CD4-positive, alpha-beta T cell treated with Interleukin-6 at 100 ng/mL for 8 hours (primary cell): ENCODE measurements at places on chromosomes 6 and 20.
A peak's percentile ranks its signal among the peaks of the same experiment; 100 is the strongest.

GRCh38 chr6:158410784-158411183, 98.5 kb downstream of the TULP4 start:
- no peak for DNase-seq

DNA sequence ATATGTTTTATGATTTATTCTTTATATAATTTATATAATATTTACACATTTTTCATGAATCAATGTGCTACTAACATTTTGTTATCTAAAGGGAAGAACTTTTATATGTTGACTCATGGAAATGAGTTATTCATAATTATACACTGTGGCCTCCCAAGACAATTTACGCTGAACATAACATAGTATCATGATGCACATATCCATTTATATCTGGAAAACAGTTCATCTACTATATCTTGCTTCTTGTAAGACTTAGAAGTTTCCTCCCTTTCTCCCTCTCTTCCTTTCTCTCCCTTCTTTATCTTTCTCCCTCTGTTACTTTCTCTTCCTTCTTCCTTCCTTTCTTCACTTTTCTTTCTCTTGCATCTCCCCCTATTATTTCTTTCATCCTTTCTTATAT, 1.1 kb upstream of the EYS start:
- DNase-seq, result no peak

GRCh38 chr6:35681298-35681697, 7.4 kb downstream of the FKBP5 start:
- DNase-seq, result no peak

- DNase-seq, result no peak
These were observed 272.0 kb downstream of the ZNF217 start for GRCh38 chr20:53321596-53321995.

DNA sequence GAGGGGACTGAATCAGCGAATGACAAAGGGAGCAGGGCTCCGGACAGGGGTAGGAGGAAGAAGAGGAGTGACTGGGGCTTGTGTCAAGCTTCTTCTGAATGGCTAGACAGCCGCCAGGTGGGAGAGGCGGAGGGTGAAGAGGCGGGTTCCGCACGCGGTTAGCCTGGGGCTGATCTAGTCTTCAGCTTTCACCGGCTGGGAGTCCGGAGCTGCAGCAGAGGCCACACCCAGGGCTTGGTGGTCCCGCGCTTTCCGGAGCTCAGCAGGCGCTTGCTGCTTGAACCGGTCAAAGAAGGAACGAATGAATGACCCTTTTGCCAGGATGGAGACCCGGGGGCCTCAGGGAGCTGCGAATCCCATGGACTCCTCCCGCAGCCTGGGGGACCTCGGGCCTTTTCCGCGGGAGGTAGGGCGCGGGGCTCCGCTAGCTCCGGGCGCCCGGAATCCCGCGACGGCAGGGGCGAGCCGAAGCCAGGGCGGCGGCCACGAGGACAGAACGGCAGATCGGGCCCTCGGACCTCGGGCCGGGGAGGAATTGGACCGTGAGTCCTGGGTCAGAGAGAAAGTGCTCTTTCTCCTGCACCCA, at the start of gene C6orf141:
C6orf141 (plus strand) TSS at position 177 of the 586 bp plus-strand sequence; CDS start at position 302, 125 bp downstream.
- no peak for DNase-seq

DNA sequence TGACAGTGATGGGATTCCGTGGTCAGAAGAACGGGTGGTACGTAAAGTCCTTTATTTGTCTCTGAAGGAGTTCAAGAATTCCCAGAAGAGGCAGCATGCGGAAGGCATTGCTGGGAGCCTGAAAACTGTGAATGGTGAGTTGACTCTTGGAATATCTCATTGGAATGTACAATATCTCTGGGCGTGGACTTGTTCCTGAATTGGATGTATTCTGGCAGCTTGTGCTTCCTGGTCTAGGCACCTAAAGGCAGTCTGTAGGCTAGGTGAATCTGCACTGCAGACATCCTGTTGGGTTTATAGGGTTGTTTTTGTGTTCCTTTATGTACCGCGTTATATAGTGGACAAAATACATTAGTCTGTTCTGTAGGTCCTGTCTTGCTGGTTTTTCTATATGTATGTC, 128.2 kb downstream of the JARID2 start:
- no peak for DNase-seq

DNA sequence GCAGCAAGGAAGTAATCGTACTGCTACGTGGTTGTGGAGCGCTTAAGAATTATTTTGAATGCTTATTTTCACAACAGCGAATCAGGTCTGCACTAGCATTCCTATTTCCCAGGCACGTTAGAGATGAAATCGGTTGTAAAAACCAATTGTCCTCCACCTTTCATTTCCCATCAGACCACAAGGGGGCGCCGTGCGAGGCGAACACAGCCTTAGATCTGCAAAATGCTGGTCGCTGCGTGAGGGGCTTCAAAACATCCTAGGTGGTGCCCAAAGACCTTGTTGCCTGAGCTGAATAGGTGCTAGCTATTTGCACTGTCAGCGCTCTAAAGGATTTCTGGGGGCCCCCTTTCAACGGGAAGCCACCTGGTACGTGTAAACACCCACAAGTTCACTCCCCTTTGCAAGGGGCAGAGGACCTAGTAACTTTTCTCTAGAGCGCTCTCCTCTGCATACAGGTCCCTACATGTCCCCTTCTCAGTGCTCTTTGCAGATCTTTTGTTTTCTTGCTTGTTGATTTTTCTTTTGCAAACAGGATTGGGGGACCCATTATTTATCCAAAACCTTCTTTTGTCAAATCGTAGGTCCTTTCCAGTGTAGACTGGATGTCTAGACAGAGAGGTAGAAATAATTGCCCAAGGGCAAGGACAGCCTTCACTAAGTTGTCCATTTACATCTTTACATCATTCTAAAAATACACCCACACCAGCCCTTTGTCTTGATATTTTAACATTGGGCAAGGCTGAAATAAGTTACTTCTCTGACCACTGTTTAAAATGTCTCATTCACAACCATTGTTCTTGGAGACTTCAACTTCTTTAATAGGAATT, 59.8 kb downstream of the NEDD9 start:
- DNase-seq, result peak; percentile 62

GRCh38 chr20:40630099-40630498, 58.9 kb downstream of the MAFB start:
- DNase-seq, result no peak

GRCh38 chr6:109512271-109512817, 29.3 kb upstream of the ZBTB24 start:
- no peak for DNase-seq

- no peak for DNase-seq
These were observed 216.6 kb upstream of the HS3ST5 start for GRCh38 chr6:114559419-114559818.

DNA sequence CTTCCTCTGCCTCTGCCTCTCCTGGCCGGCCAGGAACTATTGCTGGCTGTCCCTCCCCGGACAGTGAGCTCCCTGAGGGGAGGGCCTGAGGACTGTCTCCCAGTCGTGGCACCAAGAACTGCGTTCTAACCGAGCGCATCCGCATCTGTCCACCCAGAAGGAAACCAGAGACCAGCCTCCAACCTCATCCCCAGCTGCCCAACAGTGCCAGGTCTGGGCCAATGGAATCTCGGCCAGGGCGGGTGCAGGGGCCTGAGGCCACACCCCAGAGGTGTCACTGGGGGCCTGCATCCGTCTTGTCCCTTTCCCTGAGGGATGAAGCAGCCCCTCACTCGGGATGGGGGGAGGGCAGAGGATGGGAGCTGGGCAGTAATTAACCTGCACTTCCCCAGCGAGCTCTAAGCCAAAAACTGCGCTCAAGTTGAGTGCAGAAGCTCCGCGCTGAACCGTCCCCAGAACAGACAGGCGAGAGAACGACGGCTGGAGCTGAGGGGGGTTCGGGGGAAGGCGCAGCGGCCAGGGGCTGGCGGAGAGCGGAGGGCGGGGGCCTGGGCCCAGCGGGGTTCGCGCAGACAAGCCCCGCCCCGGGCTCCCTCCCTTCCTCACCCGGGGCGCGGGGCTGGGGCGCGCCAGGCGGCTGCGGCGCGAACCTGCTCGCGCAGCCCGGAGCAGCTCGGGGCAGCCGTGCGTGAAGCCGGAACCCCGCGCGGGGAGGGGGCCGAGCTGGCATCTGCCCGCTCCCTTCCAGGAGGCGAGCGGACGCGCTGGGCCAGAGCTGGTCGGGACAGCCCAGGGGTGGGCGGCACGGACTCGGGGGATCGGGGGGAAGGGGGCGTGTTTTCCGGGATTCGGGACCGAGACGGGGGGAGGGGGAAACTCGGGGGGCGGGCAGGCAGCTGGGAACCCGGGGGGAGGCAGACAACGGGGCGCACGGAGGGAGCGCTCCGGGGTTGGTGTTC, 1.4 kb downstream of the TFEB start:
- peak; percentile 63 for DNase-seq

DNA sequence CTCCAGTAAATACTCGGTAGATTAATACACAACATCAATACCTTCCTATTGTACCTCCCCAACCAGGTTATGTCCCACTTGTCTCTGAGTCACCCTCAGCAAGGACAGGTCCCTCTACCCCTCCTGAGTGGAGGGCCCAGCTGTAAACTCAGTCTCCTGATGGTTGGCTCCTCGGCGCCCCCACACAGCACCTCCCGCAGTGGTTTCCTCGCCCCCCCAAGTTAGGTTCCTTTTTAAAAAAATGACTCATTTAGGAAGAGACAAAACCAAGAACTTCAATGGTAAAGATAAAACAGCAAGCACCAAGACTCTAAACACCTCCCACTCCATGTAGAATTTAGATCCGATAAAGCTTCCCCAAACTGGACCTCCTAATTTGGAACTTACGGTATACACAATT, 83.5 kb downstream of the TRERF1 start:
- peak; percentile 62 for DNase-seq

DNA sequence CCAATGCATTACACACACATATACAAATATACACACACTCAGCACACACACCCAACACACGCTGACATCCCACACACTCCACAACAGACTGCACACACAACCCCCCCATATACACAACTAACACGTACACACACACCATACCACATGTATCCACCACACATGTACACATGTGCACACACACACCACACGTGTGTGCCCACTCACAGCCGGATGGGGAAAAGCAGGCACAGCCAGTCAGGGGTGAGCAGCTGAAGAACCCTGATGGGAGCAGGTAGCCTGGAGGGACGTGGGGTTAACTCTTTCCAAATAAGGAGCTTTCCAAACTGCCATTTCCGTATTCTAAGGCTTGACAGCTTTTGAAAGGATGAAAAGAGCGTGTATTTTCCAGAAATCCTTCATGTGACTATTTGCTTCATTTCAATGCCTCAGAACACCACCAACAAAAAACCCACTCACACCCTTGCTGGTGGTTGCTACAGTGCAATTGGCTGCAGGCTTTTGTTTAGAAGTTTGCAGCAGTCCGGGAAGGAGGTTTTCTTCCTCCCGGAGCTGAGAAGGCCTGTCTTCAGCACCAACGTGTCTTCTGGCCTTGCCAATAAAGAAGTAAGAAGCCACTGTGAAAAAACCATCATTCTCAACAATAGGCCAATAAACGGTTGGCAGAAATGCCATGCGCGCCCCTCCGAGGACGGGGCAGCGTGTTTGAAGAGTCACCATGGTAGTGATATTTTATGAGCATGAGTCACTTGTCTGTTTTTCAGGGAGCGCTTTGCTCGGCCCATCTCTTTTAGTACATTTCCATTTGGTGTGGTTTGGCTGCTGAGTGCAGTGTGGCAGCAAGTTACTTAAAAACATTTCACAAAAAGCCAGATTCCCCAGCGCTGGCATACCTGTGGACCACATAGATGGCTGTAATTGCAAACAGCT, 131.3 kb upstream of the GMDS start:
- DNase-seq, result no peak

- no peak for DNase-seq
These were observed 912 bp downstream of the EYA4 start for GRCh38 chr6:133241901-133242636.

- DNase-seq, result no peak
These were observed 882.7 kb upstream of the FLRT3 start for GRCh38 chr20:15220009-15220656.

DNA sequence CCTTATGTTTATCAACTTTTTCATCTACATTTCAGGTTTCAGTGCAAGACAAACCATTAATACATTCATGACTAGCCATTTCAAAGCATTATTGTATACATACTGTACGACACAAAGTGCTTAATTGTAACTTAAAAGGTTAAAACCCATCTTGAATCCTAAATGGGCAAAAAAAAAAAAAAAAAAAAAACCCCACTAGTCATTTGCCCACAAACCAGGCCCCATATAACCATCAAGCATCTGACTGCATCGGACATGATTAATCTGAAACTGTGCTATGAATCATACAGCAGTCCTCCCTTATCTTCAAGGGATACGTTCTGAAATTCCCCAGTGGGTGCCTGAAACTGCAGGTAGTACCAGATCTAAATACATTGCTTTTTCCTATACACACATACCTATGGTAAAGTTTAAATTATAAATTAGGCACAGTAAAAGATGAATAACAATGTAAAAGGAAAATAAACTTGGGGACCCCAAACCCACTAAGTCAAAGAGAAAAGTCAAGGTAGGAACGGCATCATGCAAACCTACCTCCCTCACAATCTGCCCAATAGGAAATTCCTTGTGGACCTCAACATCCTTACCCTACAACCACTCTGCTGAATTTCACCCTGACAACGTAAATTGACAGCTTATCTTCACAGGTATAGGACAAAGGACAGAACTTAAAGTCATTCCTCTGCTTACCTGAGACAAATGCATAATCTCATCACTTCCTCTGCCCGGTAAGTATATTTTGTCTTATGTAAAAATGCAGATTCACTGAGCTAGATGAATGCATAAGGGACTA, 14.3 kb downstream of the B4GALT5 start:
- DNase-seq, result peak; percentile 37

DNA sequence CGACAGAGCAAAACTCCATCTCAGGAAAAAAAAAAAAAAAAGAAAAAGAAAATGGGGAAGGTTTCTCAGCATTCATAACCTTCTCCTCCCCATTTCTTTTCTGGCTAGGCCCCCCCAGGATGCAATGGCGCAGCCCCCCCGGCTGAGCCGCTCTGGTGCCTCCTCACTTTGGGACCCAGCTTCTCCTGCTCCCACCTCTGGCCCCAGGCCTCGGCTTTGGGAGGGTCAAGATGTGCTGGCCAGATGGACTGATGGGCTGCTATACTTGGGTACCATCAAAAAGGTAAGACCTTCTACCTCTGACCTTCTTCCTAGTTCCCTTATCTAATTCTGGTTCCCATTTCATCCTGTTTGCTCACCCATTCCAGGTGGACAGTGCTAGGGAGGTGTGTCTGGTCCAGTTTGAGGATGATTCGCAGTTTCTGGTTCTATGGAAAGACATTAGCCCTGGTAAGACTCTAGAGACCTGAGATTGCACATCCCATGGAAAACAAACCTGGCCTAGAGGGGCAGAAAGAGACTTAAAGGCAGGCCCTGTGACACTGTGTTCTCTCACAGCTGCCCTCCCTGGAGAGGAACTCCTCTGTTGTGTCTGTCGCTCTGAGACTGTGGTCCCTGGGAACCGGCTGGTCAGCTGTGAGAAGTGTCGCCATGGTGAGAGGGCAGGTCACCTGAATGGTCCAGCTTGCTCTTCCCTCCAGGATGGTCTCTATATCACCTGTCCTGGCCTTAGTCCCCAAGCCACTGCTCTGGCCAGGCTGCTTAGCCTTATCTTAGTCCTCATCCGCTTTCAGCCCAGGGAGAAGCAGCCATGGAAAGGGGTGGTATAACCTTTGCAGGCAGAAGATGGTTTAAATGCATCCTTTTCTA, 1.6 kb downstream of the PHF1 start:
- no peak for DNase-seq

GRCh38 chr20:10047427-10047826, 12.6 kb downstream of the ANKEF1 start:
- no peak for DNase-seq
